ENCODE measurements at places on chromosomes 6 and 20. TPM values are rescaled to one million over a fixed set of nuclear protein-coding genes. Genes with fewer than 3 reads are reported as not detected.

BMP7 gene
- total RNA-seq: 35.4 TPM

HLA-A gene
- total RNA-seq: 198 TPM

KCNQ2 gene
- total RNA-seq: 14.6 TPM

FRMD1 gene
- not detected for total RNA-seq

GNAS-AS1 gene
- total RNA-seq: 4.3 TPM

NFKBIL1 gene
- 28.7 TPM for total RNA-seq

TFAP2D gene
- total RNA-seq: not detected

DEFB132 gene
- not detected for total RNA-seq

SERPINB6 gene
- 220 TPM for total RNA-seq

RAET1L gene
- not detected for total RNA-seq

TCF15 gene
- total RNA-seq: not detected

FOXS1 gene
- total RNA-seq: not detected

CEP250 gene
- total RNA-seq: 73.2 TPM

SYCP2 gene
- total RNA-seq: 1.4 TPM

GPR63 gene
- 3.0 TPM for total RNA-seq

PGC gene
- not detected for total RNA-seq

KIAA1755 gene
- total RNA-seq: 0.29 TPM

All from progenitor cell of endocrine pancreas (in vitro differentiated cells).